T-helper 17 cell (primary cell): ENCODE measurements at places on chromosomes 13 and 19.
A peak's percentile ranks its signal among the peaks of the same experiment; 100 is the strongest.

DNA sequence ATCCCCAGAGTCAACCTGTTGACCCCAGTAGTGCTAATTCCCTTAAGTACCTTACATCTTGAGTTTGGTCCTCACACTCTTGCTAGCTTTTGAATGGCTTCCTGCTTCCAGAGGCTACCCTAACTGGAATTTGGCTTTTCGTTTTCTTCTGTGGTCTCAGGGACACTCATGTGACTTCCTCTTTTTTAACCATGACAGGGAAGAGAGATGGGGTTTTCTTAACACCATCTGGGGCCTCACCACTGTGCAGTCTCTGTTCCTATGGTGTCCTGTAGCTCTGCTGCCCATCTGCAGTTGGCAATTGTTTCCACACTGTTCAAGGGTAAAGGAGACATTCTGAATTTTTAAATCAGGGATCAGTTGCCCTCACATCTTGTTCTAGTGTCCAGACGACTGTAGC lies 66.7 kb downstream of the SLC10A2 start:
- DNase-seq = no peak

DNA sequence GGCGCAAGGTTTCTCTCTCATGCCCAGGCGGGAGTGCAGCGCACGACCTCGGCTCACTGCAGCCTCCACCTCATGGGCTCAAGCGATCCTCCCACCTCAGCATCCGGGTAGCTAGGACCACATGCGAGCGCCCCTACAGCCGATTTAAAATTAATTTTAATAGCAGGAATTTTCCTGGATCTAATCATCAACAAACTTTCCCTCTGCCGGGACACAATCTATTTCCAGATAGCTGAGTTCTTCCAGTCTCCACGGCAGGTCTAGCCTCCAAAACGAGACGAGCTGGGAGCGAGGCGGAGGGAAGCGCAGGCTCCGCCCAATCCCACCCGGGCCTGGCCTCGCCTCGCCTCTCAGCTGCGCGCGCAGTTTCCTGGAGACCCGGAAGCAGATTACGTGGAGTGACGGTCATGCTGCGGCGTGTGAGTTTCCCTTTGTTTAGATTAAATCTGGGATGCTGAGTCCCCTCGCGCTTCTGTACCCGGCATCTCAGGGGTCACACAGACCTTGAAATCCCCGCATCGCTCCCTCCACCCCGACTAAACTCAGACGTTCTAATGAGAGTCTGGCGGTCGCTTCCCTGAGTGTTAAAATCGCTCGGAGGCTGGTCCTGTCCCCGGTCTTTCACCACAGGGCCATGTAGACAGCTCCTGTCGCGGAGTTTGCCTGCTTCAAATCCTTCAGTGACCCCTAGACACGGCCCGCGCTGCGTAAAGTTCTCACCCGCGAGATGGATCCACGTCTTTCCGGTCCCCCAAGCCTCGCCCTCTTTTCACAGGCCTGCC lies at the start of gene ZNF880:
Gene ZNF880 (plus strand): TSS at position 365 of the 782 bp plus-strand sequence. CDS start 43 bp downstream, at position 408.
- DNase-seq = peak; percentile 90

GRCh38 chr13:98232456-98232855 lies 55.4 kb upstream of the RNF113B start:
- no peak for DNase-seq

DNA sequence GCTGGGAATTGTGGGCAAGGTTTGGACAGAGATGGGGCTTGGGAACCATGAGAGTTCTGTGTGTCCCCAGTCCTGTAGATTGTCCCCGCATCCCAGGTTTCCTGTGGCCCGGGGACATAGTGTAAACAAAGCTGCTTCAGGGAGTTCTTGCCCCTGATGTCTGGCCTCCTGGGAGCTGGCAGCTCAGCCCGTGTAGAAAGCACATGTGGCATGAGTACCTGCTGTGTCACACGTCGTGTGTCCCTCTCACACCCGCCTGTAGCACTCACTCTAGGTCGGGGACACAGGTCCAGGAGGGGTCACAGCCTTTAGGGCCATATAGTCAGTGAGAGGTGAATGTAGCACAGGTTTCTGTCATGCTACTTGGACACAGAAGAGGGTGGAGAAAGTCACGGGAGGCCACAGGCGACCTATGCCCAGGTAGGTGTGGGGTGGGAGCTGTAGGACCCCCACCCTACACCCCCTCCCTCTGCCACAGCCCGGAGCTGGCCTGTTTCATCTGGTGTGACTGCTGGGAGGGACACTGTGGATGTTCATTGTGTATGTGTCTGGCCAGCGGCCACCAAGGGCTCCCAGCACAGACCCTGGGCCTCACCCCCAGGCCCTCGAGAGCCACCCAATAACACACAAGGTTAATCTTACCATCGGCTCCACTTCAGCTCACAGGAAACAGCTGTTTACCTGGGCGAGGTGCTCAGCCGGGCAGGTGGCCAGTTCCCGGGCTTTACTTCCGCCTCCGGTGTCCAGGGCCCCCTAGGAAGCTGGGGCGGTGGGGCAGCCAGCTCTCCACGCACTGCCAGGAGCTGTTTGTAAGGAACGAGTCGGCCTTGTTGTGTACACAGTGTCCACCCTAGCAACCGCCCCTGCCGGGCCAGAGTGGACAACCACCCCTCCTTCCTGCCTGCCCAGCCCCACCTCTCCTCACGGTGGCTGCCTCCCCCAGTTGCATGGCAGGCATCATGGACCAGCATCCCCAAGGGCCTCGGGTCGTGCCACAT lies 49.7 kb downstream of the COMP start:
- DNase-seq = no peak

GRCh38 chr13:39102981-39103490 lies 64.8 kb downstream of the NHLRC3 start:
- no peak for DNase-seq

DNA sequence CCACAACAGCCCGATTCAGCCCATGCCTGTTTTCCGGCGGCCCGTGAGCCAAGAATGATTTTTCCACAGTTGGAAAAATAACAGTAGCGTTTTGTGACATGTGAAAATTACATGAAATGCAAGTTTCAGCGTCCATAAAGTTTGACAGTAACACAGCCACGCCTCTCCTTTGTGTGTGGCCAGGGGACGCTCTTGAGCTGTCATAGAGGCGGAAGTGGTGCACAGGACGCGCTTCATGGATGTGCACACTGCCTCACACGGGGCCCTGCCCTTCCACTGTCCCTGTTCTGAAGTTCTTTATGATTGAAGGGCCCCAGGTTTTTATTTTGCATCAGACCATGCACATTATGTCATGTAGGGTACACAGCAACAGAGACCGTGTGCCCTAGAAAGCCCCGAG lies 12.4 kb upstream of the ELAVL1 start:
- no peak for DNase-seq

- DNase-seq = no peak
These were observed 216 bp downstream of the SH2D3A start for GRCh38 chr19:6767081-6767356.

GRCh38 chr13:105914291-105915036 lies 621.0 kb downstream of the EFNB2 start:
- DNase-seq = no peak

GRCh38 chr13:23790577-23791170 lies 98.5 kb downstream of the MIPEP start:
- no peak for DNase-seq

GRCh38 chr19:28999724-29000433 lies 213.1 kb downstream of the UQCRFS1 start:
- no peak for DNase-seq

DNA sequence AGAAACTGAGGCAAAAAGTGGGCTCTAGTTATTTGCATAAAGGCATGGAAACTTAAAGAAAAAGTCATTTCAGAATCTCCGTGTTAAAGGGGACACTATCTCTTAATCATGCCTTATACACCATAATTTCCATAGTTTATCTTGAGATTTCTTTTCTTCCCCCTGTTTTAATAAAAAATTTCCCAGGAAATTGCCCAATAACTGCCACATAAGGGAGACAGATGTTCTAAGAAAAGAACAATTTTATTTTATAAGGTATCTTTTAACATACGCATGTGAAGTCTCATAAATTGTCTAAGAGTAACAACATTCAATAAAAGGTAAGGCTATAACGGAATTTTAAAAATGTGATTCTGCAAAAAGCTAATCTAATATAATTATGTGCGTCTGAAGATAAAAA lies 371.3 kb downstream of the IRS2 start:
- no peak for DNase-seq

DNA sequence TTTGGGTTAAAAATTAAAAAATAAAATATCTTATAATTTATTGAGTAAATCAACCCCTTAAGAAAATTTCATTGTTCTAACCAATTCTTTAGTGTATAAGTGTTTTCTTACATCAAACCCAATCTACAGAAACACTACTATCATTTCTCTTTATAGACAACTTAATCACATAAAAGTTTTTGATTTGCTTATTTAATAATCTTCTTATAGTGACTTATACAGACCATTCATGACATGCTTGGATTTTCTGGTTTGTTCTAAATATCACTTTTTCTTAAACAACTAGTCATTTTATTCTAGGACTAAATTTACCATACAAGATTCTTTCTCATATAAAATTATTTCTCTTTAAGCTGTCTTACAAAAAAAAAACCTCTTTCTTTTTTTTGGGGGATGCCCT lies 27.3 kb upstream of the ZSCAN5A start:
- no peak for DNase-seq

DNA sequence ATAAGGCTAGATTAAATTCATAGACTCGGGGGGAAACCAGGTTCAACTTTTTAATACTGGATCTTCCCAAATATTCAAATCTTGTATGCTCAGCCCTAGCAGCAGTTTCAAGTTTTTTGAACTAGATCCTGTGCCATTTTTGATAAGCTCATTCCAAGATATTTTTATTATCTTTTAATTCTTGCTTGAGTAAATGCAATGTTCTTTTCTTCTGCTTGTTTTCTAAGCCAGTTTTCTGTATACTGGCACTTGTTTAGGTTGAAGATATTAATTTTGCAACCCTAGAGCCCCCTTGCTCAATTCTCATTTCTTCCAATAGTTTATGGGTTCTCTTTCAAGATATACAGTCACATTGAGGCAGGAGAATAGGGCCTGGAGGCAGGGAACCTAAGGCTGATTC lies 13.1 kb upstream of the PNMA8C start:
- no peak for DNase-seq

DNA sequence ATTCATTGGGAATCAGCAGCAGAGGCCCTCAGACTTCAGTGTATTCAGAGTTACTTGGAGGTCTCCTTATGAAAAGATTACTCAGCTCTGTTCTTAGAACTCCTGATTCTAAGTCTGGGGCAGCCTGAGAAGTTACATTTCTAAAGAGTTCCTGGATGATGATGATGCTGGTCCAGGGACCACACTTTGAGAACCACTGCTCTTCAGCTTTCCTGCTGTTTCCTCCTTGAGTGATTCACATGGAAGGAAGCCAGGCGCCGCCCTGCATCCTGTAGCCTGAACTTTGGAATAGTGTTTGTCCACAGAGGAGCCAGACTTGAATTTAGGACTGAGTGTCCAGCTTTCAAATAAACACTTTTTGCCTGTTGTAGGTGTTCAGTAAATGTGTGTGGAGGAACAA lies 2.9 kb downstream of the CEBPG start:
- no peak for DNase-seq

GRCh38 chr19:53328967-53329366 lies 4.6 kb upstream of the ZNF845 start:
- no peak for DNase-seq

- no peak for DNase-seq
These were observed 323.0 kb downstream of the NDFIP2 start for GRCh38 chr13:79803989-79804388.

DNA sequence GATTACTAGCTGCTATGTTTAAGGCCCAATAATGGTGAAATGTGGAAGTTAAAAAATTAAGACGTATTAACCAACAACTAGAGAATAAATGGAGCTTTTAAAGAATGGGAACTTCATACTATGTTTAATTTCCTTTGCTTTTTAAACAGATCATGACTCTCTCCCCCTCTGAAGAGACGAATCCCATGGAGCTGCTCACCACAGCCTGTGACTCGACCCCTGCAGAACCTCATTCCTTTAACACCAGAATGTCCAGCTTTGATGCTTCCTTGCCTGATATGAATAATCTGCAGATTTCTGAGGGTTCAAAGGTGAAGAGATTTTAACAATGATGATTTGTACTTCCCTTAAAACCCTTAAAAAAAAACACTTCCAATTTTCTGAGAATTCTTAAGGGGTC lies 53.0 kb downstream of the ZAR1L start:
- DNase-seq = no peak

GRCh38 chr13:97082461-97083207 lies 88.4 kb upstream of the OXGR1 start:
- no peak for DNase-seq
